NCI-H774 (cell line): ENCODE measurements at places on chromosomes 1 and 21.
A peak's percentile ranks its signal among the peaks of the same experiment; 100 is the strongest.

GRCh38 chr1:237105826-237106225, 63.8 kb downstream of the RYR2 start:
- DNase-seq: no peak

DNA sequence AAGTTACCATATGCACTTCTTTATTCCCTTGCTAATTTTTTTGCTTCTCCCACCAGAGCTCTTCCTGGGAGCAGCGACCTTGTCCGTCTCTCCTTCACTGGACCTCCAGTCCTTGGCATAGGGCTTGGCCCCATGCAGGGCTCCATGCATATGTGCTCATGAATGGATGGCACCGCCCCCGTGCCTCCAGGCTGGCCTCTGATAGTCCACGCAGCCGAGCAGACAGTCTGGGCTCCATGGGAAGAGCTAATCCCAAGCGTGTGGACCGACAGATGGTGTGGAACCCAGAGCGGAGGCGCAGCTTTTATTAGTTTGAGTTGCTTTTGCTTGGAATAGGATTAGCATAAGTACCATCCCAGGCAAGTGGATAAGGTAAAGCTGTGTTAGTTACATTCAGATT, 41.8 kb downstream of the CDCP2 start:
- DNase-seq: no peak

GRCh38 chr1:157007306-157007705, 38.2 kb downstream of the ARHGEF11 start:
- no peak for DNase-seq

DNA sequence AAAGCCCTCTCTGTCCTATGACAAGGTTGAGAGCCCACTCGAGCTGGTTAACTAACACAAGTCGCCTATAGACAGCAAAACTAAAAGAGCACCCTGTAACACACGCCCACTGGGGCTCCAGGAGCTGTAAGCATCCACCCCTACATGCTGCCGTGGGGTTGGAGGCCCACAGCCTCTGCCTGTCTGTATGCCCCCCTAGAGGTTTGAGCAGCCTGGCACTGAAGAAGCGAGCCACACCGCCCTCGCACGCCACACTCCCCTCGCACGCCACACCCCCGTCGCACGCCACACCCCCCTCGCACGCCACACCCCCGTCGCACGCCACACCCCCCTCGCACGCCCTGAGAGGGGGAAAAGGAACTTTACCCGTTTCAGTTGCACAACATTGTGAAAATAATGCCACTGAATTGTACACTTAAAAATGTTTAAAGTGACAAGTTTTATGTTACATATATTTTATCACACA, 13.2 kb upstream of the HMGCL start:
- DNase-seq: no peak

GRCh38 chr1:169928438-169929209, 34.9 kb upstream of the SCYL3 start:
- peak; percentile 40 for DNase-seq

DNA sequence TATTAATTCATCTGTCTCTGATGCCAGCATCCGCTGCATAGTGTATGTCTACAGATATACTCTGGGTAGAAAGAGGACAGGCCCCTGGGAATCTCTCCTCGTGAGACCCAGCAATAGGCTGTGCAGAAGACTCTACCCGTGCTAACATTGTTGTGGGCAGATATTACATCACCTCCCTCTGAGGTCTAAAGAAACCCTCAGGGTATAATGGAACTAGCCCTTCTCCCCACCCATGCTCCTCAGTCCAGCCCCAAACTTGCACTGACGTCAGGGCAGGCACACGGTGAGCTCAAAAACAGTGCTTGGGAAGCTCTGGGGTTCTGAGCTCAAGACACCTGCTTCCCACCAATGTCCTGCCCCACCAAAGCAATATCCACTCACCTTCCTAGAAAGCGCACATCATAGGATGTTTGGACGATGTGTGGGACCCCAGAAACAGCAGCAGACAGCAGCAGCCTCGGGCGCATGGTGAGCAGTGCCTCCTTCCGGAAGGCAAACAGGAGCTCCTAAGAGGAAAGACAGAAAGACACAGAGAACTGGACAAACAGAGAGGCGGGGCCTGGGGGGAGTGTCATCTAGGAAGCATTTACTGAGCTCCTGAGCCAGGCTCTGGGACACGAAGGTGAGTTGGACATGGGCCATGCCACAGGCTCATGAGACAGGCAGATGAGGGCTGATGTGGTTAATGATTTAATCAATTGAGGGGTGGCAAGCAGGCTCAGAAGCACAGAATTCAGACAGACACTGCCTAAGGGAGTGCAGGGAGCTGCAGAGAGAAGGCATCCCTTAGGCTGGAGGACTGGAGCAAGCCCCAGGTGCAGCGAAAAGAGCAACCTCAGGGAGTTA, 4.8 kb downstream of the OVGP1 start:
- DNase-seq: no peak

DNA sequence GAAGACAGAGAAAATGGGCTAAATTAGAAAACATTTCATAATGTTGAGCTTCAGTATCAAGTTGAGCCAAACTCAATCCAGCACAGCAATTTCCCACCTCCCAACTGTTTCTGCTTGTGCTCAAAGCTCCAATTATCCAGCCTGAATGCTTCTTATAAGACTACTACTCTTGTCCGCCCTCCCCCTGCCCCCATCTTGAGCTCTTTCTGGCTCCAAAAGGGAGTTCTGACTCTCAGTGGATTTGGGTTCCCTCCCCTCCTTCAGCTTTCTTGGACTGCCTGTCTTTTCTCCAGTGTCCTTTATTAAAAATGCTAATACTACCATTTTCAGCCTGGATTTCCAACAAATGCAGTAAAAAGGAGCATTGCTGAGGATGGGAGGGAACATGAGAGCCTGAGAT, 174.8 kb downstream of the ASTN1 start:
- DNase-seq: no peak

GRCh38 chr1:234769986-234770795, 160.2 kb upstream of the IRF2BP2 start:
- DNase-seq: no peak

GRCh38 chr1:230408971-230409370, 17.2 kb downstream of the PGBD5 start:
- DNase-seq: no peak

DNA sequence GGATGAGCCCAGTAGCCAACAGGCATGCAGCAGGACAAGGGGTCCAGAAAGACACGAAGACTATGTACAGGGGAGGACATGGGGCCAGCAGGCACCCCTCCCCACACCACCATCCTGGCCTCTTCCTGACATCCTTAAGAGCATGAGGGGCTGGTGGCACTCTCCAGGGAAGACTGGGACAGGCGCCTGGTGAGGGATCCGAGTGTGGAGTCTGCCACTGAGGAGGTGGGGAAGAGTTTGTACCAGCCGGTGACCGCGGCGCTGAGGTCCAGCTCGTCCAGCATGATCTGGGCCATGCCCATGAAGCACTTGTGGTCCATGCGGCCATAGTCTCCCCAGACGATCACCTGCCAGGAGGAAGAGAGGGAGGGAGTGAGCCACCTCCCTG, 39.1 kb downstream of the RIMS3 start:
- DNase-seq: no peak

GRCh38 chr1:110463725-110464124, 12.8 kb downstream of the PROK1 start:
- no peak for DNase-seq

DNA sequence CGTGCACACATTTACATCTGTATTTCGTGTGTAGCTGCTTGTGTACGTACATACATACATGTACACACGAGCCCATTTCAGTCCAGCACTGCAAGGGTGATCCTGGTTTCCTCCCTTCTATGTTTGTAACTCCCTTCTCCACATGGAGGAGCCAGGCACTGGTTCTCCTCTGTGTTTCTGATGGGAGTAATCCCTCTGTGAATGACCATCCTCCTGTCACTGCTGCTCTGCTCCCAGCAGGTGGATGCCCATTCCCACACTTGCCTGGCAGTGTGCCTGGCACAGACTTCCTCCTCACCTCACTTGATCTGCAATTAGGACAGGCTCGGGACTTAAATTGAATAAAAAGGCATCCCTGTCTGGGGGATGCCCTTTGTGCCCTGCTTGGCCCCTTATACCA, 37.1 kb downstream of the TRAPPC10 start:
- DNase-seq: no peak

GRCh38 chr1:176033474-176033873, 173.6 kb downstream of the COP1 start:
- no peak for DNase-seq

DNA sequence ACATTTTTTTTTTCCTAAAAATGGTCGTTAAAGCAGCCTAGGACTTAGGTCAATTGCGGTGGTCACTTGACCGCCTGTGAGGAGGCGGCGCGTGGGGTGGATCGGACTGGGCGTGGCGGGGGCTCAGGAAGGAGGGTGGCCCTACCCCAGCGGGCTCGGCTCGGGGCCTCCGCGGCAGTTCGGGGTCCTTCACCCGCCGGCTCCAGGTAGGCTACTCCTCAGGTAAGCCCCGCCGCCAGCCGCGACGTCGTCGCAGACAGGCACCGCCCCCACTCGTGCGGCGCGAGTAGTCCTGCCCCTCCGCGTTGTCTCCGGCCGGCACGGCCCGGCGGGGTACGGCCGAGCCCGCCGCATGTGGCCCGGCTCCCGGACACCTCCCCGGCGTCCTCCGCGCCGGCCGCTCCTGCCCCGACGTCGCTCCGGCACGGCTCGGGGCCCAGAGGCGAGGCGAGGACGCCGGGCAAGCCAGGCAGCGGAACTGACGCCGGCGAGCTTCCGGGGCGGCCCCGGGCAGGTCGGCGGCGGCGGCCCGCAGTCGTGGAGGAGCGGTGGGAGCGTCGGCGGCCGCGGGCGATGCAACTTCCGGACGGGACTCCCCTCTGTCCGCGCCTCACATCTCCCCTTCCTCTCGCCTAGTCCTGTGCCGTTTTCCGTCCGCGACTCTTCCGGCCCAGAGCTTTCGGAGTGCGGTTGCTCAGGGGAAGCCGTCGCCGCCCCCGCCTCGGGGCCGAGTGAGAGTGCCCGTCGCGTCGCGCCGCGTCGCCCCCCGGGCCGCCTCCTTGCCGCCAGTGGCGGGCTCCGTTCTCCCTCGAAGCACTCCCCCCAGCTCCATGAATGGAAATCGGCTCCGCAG, at the start of gene AGO3:
Gene AGO3 (plus strand): TSS at position 513 of the 853 bp plus-strand sequence. CDS start 322 bp downstream, at position 835.
- peak; percentile 97 for DNase-seq

GRCh38 chr1:178518894-178519293, 6.0 kb downstream of the TEX35 start:
- no peak for DNase-seq

DNA sequence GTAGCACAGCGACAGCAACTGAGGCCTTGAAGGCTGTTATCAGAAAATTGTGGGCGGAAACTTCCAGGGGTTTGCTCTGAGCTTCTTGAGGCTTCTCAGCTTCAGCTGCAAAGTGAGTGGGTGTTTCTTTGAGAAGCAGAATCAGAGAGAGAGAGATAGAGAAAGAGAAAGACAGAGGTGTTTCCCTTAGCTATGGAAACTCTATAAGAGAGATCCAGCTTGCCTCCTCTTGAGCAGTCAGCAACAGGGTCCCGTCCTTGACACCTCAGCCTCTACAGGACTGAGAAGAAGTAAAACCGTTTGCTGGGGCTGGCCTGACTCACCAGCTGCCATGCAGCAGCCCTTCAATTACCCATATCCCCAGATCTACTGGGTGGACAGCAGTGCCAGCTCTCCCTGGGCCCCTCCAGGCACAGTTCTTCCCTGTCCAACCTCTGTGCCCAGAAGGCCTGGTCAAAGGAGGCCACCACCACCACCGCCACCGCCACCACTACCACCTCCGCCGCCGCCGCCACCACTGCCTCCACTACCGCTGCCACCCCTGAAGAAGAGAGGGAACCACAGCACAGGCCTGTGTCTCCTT, at the start of gene FASLG:
Gene FASLG (plus strand): TSS at position 233 of the 583 bp plus-strand sequence. CDS start 99 bp downstream, at position 332.
- no peak for DNase-seq

GRCh38 chr1:158257888-158258287, 3.7 kb downstream of the CD1A start:
- DNase-seq: no peak

DNA sequence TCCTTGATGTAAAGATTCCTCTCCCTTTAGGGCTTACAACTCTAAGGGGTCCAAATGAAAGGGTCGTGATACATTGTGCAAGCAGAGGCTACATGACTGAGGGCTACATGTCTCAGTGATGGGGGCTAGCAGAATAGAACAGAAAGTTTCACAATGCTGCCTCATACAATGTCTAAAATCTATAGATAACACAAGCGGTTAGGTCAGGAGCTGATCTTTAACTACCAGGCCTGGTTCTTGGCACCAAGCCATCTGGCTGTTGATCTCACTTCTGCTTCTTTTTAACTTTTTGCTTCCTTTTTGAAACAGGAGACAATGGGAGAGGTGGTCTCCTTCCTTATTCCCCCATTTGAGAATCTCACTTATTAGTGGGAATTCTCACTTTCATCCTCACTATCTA, 710.2 kb downstream of the AMY1C start:
- DNase-seq: no peak

DNA sequence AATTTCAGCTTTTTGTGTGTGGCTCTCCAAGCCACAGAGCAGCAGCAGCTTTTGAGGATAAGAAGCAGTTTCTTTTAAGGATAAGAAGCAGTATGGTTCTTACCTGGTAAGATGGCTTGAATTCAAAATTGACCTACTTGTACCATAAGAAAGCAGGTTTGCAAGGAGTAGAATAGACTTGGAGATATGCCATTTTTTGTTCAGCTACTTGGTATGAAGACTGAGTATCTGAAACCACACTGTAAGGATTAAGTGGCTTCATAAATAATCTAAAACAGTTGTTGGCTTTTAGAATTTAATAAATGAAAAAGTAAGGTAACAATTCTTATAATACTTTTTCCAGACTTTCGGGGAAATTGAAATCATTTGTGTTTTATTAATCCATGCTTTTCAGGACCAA, 74.2 kb downstream of the ATF6 start:
- no peak for DNase-seq

GRCh38 chr1:232987046-232987773, 36.8 kb downstream of the NTPCR start:
- DNase-seq: no peak

- no peak for DNase-seq
Measured at GRCh38 chr1:37998913-37999429, 6.3 kb downstream of the FHL3 start.

- no peak for DNase-seq
Measured at GRCh38 chr1:205972491-205973168, 29.4 kb upstream of the SLC26A9 start.

DNA sequence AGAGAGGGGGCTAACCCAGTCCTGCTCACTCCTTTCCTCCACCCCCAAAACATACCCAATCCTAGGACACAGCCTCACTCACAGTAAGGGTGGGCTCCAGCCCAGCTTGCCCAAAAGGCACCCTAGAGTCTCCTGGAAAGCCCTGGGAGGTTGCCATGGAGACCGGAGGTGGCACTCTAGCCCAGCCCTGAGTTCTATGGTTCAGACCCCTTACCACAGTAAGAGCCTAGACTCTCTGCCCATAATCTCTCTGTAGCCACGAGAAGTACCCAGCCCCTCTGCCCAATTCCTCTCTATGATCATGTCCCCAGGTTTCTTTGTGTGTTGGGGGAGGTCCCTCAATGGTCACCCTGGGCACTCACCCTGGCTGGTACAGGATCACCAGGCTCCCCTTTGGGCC, 14.4 kb downstream of the COL16A1 start:
- DNase-seq: no peak

GRCh38 chr1:94396356-94397010, 21.7 kb upstream of the ABCD3 start:
- DNase-seq: no peak

- no peak for DNase-seq
Measured at GRCh38 chr1:180544050-180544449, 14.7 kb upstream of the OVAAL start.
